M059J (cell line): ENCODE measurements at places on chromosomes 12 and 14.

DNA sequence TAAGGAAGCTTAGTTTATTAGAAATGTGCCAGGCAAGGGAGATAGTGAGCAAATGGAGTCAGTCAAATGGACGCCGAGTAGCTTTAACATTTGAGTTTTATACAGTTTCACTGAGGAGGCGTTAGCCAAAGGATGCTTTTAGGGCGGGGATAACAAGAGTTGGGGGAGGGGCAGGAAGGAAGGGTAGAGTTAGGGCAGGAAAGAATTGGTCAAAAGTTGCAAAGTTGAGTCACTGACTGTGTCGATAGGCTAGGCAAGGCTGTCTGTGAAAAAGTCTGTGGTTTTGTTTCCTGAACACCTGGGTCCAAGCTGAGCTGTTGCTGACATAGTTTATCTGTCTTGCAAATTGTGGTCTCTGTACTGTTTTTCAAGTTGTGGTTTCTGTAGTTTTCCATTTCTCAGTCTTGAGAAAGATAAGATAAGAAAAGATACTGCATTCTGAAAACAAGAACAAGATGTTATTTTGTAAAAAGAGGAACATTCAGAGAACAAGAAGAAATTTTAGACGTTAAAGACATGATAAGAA, 62.6 kb upstream of the RESF1 start:
- DNase-seq: peak; percentile 71

DNA sequence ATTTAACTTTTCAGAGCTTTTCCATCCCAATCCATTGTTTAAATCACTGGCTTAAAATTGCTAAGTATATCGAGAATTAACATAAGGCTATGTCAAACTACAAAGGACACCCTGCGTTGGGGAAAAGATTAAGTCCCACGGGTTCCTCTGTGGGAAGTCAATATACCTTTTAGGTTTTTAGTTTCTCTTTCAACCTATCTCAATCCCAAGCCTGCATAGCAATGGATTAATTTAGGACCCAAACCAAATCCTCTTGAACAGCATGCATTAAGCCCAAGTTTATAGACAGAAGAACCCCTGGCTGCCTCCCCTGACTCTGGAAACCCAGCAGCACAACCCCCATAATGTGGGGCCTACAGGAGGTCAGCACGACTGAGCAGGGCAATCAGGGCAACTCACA, 6.3 kb downstream of the CDCA4 start:
- DNase-seq: no peak

DNA sequence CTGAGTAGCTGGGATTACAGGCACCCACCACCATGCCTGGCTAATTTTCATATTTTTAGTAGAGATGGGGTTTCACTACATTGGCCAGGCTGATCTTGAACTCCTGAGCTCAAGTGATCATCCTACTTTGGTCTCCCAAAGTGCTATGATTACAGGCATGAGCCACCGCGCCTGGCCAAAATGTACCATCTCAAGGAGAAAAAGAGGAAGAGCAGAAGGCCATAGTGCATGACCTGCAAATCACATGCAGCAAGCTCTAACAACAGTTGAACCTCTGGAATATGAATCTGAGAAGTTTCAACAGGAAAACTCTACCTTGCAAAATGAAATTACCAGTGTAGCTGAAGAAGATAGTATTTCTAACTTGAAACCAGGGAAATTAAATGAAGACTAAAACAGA, 17.1 kb upstream of the SERPINA1 start:
- no peak for DNase-seq

- no peak for DNase-seq
Measured at GRCh38 chr12:23596568-23596967, 352.9 kb downstream of the SOX5 start.

GRCh38 chr14:42715316-42715715, 1108.6 kb downstream of the LRFN5 start:
- peak; percentile 8 for DNase-seq

DNA sequence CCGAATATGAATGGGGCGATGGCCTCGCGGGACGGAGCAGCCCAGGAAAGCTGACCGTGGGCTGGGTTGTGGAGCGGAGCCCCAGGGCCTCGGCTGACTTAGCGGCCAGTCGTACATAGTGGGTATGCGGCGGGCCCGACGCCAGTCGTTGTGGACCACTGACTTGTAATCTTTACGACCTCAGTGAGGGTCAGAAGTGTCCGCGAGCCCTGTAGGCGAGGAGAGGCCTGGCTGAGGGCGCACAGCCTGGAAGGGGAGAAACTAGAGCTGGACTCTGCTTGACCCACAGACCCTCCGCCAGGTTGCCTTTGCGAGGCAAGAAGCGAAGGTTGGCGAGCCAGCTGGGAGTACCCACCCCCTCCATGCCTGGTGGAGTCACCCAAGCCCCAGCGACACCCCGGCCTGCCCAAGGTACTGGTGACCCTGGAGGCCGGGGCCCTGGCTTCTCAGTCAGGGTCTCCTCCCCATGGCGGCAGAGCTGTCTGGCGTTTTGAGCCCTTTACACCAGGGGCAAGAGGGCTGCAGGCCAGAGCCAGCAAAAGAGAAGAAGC, 15.6 kb upstream of the DYNC1H1 start:
- DNase-seq: no peak

- no peak for DNase-seq
Measured at GRCh38 chr12:109549613-109550270, 23.6 kb downstream of the MMAB start.

GRCh38 chr14:105767315-105767714, 240.9 kb downstream of the TMEM121 start:
- DNase-seq: no peak

GRCh38 chr12:67434671-67435370, 165.7 kb downstream of the CAND1 start:
- peak; percentile 96 for DNase-seq

DNA sequence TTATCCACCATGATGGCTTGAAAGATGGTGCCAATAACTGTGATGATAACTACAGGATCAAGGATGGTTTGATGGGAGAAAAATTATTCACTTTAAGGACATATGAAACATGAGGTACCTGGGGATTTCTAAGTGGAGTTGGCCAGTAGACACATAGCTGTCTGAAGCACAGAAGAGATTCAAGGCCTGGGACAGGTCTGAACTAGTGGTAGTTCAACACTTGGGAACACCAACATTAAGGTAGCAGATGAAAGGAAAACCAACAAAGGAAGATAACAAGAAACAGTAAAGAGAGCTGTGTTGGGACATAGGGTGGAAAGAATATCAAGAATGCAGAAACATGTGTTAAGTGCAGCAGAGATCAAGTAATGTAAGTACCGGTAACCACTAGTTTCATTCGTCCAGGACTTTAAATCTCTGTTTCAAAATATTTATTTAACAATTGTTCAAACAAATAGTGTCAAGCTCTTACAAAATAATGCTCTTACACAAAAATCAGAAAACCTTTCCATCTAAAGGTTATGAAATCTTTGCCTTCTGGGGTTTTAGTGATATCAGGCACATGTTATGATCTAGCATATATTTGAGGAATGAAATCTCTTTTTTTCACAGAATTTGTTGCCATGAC, 104.7 kb downstream of the ST8SIA1 start:
- no peak for DNase-seq

DNA sequence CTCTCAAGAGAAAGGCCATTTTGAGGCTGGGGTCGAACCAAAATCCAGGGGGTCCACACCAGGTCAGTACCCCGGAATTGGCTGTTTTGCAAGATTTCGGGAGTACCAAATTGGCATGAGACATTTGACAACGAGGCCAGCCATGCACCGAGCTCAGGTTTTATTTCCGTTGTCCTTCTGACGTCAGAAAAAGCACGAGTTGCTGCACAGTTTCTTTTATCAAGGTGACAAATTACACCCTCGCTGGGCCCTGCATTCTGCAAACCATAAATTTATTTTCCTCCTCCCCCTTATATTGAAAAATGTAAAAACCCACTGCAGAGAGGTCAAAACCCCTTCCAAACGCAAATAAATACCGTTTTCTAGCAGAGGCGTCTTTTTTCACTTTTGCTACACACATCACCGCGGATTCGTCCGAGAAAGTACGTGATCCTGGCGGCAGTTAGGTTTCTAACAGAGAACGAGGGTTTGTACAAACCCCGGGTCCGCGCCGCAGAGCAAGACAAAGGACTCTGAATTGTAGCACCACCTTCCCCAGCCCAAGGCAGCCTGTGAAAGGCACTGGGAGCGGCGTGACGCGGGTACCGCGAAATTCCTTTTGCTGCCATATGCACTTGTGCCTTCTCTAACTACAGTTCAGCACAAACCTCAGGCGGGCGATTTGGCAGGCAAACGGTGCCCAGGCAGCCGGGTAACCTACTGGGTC, 1.8 kb downstream of the SLC38A1 start:
- peak; percentile 72 for DNase-seq

DNA sequence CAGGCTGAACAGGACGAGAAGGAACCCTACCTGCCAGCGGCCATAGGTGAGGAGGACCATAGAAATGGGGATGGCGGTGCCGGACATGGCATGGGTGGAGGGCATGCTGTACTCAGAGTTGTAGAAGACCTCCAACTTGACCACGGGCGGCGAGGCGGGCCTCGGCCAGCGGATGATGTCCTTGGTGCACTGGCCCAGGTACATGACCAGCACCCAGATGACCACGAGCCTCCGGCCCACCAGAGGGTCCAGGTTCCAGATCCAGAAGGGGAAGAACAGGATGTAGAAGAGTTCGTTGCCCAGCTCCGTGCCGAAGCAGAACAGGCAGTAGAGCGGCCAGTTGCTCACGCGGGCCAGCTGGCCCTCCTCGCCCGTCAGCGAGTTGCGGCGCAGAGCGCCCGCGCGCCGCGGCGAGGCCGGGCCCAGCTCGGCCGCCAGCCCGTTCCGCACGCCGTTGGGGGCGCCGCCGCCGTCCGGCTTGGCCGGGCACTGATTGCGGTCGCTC, 582 bp downstream of the SGPP1 start:
- DNase-seq: peak; percentile 47

DNA sequence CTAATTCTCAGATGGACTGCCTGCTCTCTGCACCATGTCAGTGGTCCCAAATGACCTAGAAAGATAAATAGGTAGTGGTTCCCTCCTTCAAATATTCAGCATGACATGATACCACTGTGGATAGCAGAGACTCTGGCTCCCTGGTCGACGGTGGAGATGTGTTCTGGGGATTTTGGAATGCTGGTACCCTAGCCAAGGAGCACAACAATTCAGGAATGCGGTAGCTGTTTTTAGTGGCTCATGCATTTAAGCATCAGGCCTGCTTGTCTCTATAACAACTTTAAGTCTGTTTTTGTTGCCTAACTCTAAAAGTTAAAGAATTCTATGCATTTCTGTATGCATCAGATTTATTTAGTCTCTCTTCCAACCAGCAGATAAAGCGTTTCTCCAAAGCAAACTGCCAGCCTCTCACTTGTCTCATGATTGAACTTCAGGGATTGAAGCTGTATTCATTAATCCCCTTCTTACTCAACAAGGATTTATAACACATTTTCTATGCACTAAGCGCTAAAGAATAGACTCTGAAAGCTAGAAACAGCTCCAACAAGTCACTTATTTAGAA, 164.9 kb upstream of the BMP4 start:
- no peak for DNase-seq

DNA sequence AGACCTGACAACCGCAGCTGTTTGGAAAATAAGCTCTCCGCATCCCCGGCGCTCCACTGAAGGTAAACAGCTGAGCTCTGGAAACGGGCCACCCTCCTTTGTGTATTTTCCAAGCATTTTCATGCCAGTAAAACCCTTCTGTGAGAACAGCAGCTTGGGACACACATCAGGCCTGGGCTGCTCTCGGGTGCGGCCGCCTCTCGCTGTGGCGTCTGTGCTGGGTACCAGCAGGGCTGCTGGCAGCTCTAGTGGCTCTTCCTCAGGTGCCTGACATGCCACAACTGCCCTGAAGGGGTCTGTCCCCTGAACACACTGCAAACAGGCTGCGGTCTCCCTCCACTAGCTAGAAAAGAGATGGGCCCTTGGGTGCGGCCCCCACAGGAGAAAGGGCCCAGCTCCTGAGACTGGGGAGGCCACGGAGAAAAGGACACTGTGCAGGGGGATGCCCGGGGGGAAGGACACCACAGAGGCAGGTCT, 96.3 kb downstream of the ITPK1 start:
- DNase-seq: no peak

DNA sequence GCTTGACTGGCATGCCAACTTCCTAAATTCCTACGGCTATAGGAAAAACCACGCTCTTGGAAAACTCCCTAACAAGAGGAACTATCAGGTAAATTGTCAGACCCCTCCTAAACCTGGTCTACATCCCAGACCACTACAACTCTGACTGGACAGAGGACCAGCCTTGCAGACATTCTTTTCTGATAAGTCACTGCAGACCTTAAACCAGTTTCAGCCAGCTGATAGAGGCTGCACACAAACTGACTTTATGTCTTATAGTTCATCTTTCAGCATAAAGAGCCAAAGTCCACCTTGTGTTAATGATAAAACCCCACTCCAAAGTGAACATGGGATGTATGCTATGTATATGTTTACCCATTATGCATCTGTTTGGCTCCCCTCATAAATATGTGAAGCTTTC, 166.6 kb downstream of the KTN1 start:
- peak; percentile 32 for DNase-seq

GRCh38 chr14:39396448-39396847, 35.8 kb downstream of the FBXO33 start:
- no peak for DNase-seq

- DNase-seq: no peak
Measured at GRCh38 chr14:73428353-73428824, 30.0 kb downstream of the NUMB start.

DNA sequence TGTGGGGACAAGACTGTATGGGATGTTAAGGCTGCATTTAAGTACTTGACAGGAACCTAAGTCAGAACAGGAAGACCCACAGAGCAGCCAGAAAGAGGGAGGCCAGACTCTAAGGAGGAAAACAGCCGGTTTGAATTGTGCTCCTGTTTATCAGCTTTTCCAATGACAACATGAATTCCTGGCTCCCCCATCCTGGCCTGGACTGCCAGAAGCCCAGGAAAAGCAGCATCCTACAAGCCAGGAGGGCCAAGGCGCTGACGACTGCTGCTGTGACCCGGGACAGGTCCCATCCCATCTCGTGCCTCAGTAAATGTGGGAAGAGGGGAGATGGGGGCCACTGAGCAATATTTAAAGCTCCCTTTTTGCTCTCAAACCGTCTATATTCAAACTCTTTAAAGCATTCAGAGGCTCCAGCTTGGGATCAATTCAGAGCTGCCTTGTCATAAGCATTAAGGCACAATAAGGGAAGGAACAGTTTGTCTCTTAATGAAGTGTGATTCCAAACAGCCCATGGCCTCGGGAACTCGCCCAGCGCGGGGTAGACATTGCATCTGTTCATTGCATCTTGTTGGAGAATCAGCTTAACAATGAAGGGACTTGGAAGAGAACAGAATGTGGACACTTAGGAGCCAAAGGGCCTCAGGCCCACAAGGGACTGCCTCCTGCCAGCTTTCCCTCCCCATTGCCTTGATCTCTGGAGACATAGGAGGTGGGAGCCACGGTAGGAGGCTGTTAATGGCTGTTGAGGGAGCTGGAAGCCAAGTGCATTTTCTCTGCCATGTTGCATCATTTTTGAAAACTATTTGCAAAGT, 49.6 kb downstream of the CMKLR1 start:
- no peak for DNase-seq

- peak; percentile 52 for DNase-seq
Measured at GRCh38 chr12:18135509-18135908, 45.5 kb upstream of the RERGL start.
